Hematopoietic multipotent progenitor cell treated with erythropoietin and hydrocortisone succinate and interleukin-3 and kit ligand, for 17 days (in vitro differentiated cells): ENCODE measurements at places on chromosomes 4 and X.

DNA sequence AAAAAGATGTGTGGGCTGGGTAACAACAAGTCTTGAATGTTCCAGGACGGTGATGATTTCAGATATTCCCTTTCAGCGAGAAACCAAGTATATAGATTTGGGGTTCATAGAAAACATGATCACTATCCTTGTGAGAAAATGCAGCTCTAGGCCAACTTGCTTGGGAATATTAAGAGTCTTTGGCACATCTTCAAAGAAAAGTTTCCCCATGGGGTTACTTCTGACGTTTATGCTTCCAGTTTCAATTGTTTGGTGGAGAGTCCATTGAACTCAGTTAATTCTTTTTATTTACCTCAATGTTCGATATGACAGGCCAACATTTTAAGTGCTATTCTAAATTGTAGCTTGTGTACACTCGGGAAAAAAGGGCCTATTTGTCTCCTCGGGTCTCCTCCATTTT is 126.7 kb downstream of the NHS start:
- no peak for DNase-seq

DNA sequence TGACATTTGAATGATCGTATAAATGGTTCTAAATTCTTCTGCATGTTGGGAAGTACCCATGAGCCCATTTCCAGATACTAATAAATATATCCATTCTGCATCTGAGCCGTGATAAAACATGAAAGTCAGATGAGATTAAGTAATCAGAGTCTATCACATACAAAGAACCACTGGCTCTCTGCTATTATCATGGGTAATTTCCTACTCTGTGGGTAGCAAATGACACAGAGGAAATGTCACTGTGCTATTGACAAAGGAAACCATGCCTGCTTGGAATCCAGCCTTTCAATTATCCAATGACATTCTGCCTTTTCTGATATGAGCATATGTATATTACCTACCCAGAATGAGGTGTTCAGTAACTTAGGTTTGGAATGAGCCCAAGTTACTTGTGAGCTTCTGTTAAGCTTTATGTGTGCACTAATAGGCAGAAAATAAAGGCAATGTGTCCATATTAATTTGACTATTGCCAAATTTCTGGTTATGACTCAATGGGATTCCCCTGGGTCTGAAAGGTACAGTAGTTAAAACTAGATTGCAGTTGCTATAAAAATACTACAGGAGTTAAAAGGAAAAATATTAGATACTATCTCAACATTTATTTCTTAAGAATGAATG is 238.7 kb upstream of the KCNIP4 start:
- no peak for DNase-seq

DNA sequence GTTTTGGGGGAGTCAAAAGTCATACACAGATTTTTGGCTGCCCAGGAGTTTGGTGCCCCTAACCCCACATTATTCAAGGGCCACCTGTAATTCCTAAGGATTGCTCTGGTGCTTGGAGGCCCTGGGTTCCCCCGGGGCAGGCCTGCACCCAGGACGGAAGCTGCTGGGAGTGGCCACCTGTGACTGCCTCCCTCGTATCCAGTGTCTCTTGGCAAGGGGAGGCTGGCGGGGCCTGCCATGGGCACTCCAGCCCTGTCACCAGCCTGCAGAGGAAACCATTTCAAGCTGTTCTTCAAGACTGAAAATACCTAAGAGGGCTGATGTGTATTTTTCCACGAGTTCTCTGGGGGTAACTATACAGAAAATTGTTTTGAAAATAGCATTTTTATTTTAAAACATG is 24.5 kb upstream of the GPR78 start:
- no peak for DNase-seq

DNA sequence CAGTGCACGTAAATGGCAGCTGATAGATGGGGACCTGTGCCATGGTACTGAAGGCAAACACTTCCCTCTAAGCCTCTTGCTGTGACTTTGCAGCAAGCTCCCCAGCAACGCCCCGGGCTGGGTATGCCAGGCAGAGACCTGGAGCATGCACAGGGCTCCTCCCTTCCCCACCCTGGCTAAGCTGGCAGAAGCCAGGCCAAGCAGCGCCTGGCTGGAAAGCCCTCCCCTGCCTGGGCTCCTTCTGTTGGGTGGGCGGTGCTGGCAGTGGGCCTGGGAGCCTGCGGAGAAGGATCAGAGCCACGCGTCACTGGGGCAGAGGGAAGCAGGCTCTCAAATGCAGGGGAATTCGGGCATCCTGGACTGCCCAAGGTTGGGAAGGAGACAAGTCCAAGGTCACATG is 3.6 kb downstream of the ATP2B3 start:
- no peak for DNase-seq

DNA sequence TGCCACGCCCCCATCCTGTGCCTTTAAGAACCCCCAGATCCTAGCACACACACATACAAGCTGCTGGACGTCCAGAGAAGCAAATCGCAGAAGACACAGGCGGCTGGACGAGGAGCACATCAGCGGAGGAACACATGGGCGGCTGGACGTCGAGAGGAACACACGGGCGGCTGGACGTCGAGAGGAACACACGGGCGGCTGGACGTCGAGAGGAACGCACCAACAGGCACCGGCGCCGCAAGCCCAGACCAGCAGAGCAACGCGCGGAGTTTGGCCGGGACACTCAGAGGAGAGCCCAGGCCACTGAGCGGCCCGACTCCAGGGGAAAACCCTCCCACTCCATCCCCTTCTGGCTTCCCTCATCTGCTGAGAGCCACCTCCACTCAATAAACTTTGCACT is 17.2 kb downstream of the ZCCHC13 start:
- no peak for DNase-seq

DNA sequence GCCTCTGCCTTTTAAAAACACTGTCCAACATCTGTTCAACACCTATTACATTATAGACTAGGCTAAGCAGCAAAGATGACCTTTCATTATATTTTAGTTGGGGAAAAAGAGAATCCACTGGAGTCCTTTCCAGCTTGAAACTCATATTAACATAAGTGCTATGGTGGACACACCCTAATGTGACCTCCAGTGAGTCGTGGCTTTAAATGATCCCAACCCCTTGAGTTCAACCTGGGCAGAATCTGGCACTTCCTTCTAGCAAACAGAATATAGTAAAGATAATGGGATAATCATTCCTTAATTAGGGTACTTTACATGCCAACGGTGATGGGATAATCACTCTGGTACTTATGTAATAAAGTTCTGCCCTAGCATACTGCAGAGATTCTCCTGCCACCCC is 162.6 kb downstream of the MAB21L2 start:
- DNase-seq: no peak

DNA sequence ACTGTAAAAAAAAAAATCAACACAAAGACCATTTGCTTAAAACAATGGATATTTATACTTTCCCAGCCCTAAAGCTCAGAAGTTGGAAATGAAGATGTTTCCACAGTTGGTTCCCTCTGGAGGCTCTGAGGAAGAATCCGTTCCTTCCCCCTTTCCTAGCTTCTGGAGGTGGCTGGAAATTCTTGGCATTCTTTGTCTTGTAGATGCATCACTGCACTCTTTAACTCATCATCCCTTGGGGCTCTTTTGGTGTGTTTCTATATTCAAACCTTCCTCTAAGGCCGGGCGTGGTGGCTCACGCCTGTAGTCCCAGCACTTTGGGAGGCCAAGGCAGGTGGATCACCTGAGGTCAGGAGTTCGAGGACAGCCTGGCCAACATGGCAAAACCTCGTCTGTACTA is 78.7 kb downstream of the VCX3A start:
- no peak for DNase-seq

GRCh38 chr4:168540086-168540485 is 43.2 kb downstream of the PALLD start:
- no peak for DNase-seq

- no peak for DNase-seq
These were observed 357.3 kb upstream of the RASGEF1B start for GRCh38 chr4:81828991-81829390.

GRCh38 chr4:105236916-105237311 is 90.2 kb downstream of the TET2 start:
- DNase-seq: no peak

GRCh38 chrX:149021159-149021558 is 483.9 kb downstream of the IDS start:
- no peak for DNase-seq

GRCh38 chrX:29872831-29873230 is 342.5 kb upstream of the MAGEB2 start:
- DNase-seq: no peak

DNA sequence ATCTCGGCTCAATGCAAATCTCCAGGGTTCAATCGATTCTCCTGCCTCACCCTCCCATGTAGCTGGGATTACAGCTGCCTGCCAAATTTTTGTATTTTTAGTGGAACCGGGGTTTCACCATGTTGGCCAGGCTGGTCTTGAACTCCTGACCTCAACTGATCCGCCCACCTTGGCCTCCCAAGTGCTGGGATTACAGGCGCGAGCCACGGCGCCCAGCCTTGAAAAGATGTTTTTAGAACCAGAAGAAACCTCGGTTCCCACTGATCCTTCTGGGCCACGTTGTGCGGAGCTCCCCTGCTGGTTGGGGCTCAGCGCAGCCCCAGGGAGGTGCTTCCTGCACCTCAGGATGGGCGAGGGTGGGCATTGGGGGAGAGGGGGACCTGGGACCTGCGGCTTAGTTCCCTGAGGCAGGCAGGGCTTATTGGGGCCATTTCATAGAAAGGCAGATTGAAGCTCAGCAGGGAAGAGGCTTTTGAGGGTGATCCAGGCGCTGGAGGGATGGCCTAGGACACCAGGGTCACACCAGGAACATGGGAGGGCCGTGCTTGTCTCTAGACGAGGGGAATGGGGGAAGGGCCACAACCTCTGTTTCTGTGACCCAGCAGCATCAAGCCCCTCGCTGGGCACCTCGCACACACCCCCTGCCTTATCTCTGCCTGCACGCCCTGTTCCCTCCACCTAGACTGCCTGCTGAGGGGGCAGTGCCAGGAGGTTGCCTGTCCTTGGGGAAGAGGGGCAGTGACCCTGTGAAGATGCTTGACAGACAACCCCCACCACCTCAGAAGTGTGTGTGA is 6.3 kb upstream of the ADD1 start:
- DNase-seq: no peak

DNA sequence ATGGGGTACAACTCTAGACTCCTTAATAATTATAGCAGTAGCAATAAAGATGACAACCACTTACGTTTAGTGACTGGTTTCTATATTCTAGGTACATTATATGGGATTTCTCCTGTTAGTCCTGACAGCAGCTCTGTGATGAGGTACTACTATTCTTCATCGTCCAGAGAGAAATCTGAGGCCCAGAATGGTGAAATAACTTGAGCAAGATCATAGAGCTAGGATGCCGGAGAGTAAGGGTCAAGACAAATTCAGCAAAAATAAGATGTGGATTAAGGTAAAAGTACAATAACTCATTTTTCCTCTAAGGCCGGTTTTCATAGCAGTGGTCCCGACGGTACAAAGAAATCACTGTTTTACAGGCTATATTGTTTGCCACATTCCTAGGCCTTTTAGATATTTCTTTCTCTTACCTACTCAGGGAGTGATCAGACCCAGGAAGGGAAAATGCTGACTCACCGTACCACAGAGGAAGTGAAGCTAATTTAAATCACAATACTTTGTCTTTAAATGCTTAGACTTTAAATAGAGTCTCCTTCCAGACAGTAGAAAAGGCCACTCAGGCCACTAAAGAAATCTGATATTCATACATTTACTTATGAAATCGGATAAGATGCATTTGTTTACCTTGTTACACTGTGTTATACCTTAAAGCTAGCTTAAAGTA is 2023.0 kb upstream of the AGA start:
- DNase-seq: no peak

- no peak for DNase-seq
These were observed 203.3 kb upstream of the JADE1 start for GRCh38 chr4:128606173-128606572.

GRCh38 chrX:106672527-106672926 is 54.0 kb upstream of the RNF128 start:
- DNase-seq: no peak

DNA sequence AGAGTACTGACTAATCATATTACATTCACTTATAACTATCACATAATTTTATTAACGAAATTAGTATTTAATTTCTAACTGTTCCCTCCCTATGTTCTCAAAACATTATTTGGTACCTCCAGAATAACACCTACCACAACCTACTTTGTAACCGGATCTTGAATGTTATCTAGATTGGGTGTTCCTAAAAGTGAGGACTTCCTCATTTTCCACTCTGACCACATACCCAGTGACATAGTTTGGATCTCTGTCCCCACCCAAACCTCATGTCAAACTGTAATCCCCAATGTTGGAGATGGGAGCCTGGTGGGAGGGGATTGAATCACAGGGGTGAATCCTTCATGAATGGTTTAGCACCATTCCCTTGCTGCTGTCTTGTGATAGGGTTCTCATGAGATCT is 21.8 kb downstream of the NR3C2 start:
- DNase-seq: no peak

- no peak for DNase-seq
These were observed 13.4 kb upstream of the CHRNA9 start for GRCh38 chr4:40321574-40322275.

DNA sequence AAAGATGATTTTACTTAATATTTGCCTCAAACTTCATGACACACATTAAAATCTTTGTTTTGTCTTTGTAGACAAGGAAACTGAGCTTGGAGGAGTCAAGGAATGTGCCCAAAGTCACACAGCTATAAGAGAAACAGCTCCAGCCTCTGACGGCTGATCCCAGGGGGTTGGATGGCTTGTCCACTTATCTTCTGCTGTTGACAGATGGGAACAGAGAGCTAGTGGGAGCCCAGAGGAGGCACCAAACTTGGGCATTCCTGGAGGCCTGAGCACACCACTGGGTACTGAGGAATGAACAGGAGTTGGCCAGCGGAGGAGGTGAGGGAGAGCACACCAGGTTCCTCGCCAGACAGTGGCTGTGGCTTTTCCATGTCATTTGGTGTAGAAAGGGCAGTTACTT is 56.4 kb upstream of the GPR78 start:
- no peak for DNase-seq

DNA sequence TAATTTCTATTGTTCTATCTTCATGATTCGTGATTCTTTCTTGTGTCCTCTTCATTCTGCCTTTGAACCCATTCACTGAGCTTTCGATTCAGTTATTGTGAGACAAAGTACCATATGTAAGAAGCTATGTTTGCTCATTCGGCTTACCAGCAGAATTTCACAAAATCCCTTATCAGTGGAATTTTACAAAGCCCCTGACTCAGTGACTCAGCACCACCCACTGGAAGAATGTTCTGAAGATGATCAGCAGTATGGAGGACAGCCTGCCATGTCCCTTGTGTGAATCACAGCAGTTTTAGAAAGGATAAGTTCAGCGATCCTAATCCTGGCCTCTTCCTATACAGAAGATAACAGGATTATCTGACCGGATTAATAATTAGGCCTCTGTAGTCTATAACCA is 5.8 kb upstream of the UXT start:
- DNase-seq: no peak
